HS-5 (cell line): ENCODE measurements at places on chromosomes 3 and 15.

DNA sequence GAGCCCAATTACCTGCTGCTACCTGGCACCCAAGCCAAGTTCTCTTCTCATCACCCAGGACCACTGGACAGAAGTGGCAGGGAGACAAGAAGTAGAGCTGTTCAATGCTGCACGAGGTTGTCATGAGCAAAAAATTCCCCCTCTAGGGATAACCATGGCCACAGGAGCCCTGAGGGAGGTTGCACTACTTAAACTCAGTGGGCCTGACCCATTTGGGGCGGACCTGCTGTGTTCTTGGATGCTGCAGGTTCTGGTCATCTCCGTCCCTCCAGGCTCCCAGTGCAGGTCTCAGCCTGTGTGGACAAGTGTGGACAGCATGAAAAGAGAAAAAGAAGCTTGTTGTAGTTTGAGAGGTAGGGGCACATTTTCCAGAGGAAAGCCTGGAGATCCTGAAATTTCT lies 26.1 kb upstream of the MANF start:
- DNase-seq, result no peak

GRCh38 chr3:108118038-108118768 lies 27.4 kb upstream of the CD47 start:
- no peak for DNase-seq

DNA sequence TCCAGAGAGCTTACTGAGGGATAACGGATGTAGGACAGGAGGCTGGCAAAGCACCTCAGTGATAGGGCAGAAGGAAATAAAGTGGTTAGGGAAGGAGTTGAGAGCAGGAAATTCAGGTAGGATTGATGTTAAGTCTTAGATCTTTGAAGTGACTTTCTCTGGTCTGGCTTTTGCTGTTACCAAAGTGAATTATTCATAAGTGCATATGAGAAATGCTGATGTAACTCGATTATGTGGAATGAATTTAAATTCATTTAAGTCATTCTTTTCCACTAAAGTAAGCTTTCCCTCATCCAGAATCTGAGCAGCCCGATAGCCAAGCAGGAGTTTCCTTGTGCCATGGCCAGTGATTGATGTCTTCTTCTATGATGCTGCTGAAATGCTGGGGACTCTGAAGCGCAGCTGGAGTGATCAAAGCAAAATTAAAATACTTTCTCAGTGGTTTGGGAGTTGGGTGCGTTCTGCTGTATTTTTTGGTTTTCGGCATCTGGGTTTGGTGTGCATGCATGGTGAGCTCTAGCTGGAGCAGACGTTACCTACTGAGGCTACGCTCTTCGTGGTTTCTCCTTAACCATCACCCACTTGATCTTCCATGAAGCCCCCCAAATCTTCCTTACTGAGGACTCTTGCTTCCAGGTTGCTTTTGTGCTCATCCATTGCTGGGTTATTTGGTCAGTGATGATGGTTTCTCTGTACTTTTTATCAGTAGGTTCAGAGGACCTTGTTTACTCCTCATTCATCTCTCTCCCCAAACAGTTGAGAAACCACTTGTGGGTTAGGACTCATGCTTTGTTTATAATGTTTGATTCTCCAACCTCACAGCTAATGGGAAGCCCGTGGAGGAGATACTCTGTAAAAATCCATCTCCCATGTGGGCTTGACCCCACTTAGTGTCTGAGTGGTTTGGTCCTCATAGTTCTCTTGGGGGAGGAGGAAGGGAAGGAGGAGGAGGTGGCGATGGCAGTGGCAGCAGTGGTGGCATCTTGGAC lies 72.5 kb downstream of the IGF1R start:
- no peak for DNase-seq

GRCh38 chr3:73484656-73485248 lies 140.0 kb downstream of the PDZRN3 start:
- DNase-seq, result no peak

DNA sequence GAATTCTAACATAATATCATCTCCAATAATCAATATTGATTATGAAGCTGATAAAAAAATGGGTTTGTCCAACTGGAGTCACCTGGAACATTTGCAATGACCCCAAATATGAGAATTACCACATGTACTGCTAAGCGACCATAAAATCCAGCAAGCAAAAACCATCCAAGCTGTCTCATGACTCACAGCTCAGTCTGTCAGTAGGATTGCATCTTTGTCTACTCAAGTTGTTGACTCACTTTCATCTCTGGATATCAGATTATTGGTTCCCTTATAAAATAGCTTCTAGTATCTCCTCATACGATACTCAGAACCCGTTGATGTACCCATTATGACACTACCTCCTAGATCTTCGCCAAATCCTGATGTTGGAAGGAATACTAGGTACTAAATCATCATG lies 209.8 kb upstream of the ATP11B start:
- DNase-seq, result no peak

GRCh38 chr3:99542767-99543518 lies 95.5 kb upstream of the COL8A1 start:
- DNase-seq, result no peak

- DNase-seq, result no peak
These were observed 25.8 kb upstream of the PAQR5 start for GRCh38 chr15:69272891-69273290.

GRCh38 chr3:136503056-136503455 lies 249.1 kb downstream of the STAG1 start:
- DNase-seq, result no peak

DNA sequence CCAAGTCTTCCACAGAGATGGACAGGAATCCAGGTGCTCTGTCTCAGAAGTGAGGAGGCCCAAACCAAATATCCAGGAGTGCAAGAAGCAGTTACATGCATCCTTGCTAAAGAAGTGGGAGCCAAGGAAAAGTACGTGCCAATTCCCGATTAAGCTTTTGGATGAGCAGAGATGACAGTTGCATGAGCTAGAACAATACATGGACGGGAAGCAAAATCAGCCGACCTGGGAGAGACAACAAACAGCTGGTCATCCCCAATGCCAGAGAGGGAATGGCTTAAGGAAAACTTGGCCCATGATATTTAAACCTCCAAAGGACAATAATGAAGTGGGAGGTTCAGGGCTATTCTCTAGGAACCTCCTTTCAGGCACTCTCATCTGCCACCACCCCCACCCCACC lies 86.0 kb upstream of the ABHD17C start:
- no peak for DNase-seq

DNA sequence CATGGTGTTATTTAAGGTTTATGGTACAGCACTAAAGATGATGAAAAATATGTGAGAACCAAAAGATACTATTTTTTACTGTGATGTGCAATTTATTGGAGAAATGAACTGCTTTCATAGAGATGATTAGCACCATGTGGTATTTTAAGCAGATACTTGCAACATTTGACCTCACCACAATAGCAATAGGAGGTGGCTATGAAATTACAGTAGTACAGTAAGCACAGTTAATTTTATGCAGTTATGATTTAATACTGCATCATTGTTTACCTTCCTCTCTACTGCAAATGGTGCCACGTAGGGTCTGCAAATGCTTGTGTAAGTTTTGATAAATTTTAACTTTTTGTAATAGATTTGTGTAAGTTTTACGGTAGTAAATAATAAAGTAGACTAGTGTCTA lies 14.0 kb downstream of the PYGO1 start:
- no peak for DNase-seq

- no peak for DNase-seq
These were observed 16.6 kb downstream of the CHCHD6 start for GRCh38 chr3:126720596-126720995.

- DNase-seq, result no peak
These were observed 121.8 kb downstream of the OXSM start for GRCh38 chr3:25911525-25912295.

DNA sequence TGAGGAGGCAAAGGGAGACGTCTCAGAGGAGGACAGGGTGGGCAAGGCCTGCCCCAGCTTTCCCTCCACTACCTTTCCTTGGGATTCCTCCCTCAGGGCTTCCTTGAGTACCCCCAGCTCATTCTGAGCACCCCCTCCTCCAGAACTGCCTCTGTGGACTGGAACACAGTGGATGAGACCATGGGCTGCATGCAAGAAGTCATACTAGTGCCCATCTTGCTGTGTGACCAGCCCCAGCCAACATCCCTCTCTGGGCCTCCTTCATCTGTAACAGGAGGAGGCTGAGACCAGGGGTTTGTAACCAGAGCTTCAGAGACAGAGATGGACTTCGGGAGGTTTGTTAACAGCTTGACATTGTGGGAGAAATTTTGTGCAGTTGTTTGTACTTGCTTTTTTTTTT lies 25.6 kb downstream of the FEM1B start:
- no peak for DNase-seq

DNA sequence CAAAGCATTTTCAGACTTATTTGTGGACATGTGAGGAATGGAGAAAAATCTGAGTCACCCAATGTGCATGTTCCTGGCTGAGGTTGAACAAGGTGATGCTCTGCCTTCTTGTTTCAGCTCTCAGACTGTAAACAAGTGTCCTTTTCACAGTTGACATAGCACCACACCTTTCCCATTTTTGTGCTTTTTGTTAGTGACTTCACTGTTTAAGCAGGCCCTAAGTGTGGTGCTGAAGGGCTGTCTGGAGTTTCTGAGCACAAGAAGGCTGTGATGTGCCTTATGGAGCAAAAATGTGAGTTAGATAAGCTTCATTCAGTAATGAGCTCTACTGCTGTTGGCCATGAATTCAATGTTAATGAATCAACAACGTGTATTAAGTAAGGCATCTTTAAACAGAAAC lies 20.4 kb downstream of the ABI3BP start:
- no peak for DNase-seq

DNA sequence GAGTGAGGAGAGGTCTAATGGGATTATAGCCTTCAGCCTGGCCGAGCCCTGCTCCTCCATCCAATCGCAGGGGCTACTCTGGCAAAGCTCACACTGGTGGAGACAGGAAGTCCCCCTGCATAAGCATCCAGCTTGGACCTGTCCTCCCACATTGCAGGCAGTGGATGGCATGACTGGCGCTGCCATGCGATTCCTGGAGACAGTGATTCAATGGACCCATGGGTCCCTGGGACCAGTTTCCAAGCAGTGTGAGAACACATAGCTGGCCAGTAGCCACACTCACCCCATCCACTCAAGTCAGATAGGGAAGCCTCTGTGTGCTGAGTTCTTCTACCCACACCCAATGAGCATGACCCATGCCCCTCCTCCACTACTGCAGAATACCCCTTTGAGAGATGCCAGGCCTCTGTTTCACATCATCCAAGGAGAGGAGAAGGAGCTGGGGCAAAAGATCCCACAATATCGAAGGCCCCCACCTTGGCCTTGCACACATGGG lies 18.1 kb upstream of the POC1A start:
- DNase-seq, result no peak

DNA sequence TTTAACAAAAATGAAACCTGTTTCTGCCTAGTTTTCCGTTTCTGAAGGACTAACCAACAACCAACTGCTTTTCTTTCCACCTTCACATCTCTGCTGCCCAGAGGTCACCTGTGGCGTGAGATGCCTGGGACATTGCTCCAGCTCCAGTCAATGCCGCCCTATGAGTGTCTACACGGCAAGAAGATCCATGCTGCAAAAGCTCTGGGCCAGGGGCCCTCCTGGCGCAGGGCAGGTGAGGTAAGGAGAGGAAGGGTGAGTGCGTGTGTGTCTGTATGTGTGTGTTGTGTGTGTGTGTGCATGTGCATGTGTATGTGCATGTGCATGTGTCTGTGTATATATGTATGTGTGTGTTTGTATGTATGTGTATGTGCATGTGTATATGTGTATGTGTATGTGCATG lies 131.4 kb downstream of the NSMCE3 start:
- no peak for DNase-seq

DNA sequence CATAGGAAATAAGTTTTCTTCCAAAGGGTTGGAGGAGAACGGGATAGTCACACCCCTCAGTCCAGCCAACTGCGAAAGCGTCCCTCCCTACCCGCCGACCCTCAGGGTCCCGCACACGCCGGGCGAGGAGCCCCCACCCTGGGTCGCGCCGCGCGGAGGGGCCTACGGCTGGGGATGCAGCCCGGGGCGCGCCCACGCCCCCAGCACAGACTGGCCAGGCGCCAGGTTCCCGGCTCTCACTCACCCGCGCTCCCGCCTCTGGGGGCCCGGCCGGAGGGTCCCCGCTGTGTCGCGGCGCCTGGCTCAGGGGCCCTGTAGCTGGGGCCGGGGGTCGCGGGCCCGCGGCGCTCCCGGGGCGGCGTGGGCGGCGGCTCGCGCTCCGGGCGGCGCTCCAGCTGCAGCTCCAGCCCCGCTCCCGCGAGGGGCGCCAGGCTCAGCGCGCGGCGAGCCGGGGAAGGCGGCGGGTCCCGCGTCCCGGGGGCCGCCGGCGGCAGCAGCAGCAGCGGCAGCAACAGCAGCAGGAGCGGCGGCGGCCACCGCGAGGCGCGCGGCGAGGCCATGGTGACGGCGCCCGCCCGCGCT lies 375 bp downstream of the HEG1 start:
- no peak for DNase-seq

DNA sequence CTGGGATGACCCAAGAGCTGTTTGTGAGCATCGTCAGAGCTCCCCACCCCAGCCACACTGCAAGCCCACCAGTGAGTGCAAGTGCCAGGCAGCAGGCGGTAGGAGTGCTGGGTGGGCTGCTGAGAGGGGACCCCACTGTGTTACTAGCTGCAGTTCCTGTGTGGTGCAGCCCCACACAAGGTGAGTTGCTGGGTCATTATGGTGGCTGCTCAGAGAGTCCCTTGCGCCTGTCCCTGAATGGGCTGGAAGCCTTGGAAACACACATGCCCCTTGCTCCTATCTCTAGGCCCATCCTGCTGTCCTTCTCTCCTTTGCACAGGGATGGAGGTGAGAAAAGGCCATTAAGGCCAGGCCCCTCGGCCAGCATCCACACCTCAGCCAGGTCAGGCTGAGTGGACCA lies 83.7 kb downstream of the SEC22A start:
- DNase-seq, result no peak

DNA sequence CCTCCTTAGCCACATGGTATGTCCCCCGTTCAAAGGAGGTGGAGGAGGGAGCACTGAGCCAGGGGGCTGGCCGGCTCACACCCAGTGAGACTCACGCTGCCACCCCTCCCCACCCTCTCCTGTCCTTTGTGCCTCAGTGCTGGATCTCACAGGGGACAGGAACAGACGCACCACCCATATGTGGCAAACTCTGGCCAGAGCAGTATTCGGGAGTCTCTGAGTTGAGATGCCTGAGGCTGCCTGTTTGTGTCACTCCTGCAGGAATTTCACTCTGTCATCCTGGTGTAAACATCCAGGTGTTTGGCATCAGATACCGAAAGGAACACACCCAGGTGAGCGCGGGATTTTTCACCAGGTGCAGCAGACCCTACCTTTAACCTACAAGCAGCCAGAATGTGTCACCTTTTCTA lies 25.7 kb downstream of the RGMA start:
- no peak for DNase-seq

GRCh38 chr3:124935264-124935663 lies 713 bp upstream of the MUC13 start:
- no peak for DNase-seq

GRCh38 chr3:33124638-33125037 lies 10.8 kb downstream of the CRTAP start:
- no peak for DNase-seq

DNA sequence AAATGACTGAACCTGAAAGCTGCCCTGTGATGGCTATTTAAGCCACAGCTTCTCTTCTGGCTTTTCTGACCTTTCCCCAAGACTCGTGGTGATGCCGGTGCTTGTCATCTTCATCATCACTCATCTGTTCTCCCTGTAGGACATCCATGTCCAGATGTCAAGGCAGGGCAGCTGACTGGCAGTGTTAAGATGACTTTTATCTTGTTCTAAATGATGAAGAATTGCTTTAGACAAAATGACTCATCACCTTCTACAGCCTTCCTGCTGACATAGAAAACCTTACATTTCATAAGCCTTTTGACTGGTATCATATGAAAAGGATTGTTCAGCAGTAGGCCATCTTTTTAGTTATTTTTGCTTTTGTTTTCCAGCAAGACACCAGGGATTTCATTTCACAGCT lies 67.0 kb upstream of the GPR149 start:
- DNase-seq, result peak; percentile 14
